ENCODE measurements at places on chromosomes 11 and 22.

DNA sequence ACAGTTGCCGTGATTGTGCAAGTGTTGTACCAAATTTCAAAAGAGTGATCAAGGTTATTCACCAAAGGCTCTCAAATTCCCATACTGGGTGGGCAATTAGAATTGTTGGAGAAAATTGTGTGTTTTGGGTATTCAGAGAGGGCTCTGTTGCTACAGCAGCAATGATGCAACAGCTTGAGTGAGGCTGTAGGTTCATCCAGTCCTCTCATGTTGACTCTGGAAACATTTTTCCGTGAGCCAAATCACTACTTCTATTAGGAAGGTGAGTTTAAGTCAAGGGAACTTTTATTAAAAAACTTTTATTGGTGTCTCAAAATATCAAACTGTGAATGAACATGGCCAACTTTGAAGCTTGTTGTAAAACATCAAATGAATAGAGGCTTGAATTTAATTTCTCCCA, 116.5 kb downstream of the CD44 start:
- DNase-seq: no peak

- no peak for DNase-seq
Measured at GRCh38 chr11:93783765-93784144, 327 bp upstream of the MED17 start.

DNA sequence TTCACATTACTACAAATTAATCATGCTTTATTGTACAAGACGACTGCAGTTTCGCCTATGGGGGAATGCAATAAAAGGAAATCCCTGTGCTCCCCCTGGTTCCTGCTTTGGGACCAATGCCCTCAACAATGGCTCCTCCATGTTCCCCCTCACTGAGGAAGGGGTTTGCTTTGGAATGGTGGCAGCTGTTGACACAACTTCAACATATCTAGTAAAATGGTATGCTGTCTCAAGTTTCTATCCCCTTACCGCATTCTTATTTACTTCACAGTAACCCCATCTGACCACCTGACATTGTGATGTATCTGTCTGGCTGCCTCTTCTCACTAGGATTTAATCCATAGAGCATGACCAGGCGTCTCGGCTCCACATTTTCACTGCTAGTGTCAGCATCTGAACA, 48.8 kb downstream of the PIWIL3 start:
- no peak for DNase-seq

GRCh38 chr11:121418625-121419114, 33.4 kb upstream of the SORL1 start:
- DNase-seq: no peak

DNA sequence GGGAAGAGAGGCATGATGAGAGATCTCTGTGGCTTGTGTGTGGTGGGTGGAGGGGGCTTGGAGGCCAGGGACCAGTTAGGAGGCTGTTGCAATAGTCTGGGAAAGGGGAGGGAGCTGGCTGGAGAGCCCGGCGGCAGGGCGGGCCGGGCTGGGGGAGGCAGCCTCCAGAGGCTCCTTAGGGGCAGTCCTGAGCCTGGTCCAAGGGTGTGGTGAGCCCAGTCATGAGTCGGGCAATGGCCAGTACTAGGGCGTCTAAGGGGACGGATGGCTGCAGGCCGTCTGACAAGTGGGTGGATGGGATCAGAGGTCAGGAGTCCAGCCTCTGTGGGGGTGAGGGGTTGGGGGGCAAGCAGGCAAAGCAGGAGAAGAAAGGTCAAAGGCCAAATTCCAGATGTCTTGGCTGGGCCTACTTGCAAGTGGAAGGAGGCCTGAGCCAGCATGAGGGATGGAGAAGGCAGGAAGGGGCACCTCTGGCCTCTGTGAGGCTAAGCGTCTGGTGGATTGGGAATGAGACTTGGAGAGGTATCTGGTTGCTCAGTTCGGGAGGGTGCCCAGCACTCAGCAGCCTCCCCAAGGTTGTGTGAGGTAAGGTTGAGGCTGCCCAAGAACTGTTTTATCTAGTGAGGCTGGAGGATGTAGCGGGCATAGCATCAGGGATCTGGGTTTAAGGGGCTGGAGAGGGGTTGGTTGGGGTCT, 6.0 kb upstream of the CD248 start:
- no peak for DNase-seq

DNA sequence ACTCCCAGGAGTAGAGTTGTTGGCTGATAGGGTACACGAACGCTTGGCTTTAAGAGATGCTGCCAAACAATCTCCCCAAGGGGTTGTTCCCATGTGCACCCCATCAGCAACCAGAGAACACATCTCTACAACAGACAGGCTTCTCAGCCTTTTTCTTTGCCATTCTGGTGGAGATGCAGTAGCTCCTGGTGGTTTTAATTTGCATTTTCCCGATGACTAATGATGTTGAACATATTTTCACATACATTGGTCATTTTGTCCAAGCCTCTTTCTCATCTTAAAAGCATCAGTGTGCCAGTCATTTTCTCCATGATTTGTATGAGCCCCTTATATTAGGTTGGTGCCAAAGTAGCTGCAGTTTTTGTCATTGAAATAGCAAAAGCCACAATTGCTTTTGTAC, 21.8 kb downstream of the DHCR7 start:
- no peak for DNase-seq

DNA sequence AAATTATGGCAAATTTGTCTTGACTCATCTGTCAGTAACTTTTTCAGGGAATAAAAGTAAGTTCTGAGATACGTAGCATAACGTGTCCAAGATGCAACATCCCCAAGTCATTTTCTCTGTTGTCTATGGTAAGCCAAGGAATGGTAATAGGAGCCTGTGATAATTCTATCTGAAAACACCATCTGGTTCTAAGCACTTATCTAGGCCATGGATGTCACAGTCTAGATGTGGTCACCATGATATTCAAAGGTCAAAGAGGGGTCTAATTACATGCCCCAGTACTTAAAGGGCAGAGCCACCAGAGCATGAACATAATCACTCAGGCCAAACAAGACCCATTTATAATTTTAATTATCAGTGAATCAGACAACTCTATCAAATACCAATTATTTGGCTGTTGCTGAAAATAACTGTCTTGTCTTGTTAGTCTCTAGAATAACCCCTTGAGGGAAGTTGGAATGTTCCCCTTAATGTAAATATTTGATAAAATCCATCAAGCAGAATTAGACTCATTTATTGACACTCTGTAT, 225.1 kb upstream of the MPPED2 start:
- DNase-seq: no peak

DNA sequence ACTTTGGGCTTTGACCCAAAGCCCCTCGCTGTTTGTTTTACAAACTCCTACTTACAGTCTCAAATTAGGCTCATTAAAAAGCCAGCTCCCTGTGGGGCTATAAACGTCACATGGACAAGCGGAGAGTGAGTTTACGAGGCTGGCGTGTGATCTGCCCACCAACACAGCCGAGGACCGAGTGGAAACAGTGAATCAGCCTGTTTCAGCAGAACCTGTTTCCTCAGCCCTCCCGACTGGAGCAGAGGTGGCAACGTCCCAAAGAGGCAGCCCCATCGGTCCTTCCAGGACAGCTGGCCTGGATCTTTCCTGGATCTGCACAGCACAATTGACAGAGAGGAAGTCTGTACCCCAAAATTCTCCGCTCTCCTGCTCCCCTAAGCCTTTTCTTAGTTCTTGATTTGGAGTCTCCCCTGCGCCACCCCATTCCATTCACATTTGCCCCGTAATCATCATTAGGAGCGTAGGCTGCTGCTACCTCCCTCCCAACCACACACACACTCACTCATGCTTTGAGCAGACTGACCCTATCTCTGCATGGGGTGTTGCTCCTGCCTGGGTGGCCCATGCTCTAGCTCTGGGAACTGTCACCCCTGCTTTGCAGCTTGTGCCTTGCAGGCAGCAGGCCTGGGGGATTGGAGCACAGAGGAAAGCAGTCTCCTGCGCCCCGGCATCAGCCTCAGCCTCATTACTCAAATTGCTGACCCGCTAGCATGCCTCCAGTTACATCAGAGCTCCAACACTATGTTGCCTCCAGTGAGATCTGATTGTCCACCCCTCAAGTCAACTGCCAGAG, 117.8 kb downstream of the NAT10 start:
- no peak for DNase-seq

DNA sequence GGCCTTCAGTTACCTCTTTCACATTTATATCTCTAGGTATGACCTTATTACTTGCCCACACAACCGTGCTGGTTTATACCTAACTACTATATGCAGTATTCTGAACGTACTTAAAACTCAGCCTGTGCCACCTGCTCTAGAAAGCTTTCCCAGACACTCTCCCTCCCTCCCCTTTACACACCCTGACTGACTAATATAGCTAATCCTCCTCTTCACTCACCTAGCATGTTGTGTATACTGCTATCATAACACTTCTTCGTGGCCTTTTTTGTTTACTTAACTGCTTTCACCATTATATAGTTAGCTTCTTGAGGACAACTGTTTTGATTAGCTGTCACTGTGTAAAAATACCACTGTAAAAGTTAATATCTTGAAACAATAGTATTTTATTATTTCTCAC, 23.5 kb downstream of the RNF214 start:
- DNase-seq: no peak

DNA sequence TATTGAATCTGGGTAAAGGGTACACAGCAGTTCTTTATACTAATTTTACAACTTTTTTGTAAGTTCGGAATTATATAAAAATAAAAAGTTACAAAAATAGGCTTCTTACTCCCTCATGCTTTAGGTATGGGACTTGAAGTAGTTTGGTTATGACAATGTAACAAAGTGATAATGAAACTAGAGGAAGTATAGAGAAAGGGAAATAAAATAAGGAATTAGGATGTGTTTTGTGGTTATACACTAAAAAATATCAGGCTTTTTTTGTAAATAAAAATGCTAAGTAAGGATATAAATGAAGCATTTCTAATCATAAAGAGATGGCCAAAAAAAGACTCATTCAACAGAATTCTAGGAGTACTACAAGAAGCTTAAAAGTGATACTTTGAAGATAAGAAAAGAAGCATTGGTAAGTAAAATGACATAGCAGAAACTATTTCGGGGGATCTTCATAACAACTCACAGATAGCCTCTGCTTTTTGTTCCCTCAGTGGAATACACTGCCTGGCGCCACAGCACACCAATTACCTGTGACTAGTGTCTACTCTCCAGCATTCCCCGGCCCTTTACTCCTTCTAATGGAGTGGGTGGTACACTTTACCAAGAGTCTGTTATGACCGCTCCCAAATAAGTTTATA, 322.7 kb upstream of the PITPNB start:
- DNase-seq: no peak

- DNase-seq: no peak
Measured at GRCh38 chr11:5289696-5290095, 12.1 kb downstream of the OR51B4 start.

DNA sequence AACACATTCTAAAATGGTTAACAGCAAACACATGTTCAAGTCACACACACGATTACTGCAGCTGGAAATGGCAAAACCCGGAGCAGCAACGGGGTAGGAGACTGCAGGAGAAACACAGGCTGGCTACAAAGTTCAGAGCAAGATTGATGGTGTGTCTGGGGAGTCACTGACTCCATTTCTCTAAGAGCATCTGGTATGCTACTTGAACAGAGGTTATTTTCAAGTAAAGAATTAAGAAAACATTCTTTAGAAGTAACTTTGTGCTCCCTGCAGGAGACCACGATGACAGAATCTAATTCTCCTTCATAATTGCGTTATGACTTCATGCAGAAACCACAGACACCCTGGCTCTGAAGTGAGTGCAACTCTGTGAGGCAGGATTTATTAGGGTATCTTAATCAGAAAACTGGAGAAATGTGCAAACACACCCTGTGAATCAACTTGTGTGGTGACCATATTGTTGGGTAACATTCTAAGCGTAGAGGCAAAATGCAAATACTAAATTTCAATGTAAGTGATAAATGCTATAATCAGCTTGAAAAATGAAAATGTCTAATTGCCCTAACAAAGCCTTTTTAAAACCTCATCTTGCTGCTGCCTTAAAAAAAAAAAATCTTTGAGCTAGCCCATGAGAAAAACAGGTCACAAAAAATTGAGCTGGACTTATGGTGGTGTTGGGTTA, 303.0 kb downstream of the CADM1 start:
- no peak for DNase-seq

Measured in omental fat pad (tissue), 4 donors.